Chondrocyte (in vitro differentiated cells): ENCODE measurements at places on chromosomes 4 and X. TPM values are rescaled to one million over a fixed set of nuclear protein-coding genes. Genes with fewer than 3 reads are reported as not detected.

DNA sequence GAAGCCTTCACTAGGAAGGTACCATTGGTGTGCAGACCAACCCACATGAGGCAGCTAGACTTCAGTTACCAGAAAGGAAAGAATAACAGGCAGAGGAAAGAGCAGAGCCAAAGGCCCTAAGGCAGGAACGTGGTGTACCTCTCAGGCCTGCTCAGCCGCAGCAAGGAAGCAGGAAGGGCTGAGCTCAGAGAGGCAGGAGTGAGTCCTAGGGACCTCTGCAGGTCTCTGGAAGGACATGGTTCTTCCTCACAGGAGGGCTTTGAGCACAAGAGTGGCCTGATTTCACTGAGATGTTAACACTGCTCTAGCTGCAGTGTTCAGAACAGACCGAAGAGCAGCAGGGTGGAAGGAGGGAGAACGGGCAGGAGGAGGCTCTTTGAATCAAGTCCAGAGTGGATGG lies 124.6 kb downstream of the DCHS2 start:
- no peak for DNase-seq
- no peak overlapping the region for H3K4me3 ChIP-seq
- H3K36me3 ChIP-seq: no peaks in the 10 kb centered on the region
- peaks cover 36% of the 10 kb centered on the region for H3K27me3 ChIP-seq

DNA sequence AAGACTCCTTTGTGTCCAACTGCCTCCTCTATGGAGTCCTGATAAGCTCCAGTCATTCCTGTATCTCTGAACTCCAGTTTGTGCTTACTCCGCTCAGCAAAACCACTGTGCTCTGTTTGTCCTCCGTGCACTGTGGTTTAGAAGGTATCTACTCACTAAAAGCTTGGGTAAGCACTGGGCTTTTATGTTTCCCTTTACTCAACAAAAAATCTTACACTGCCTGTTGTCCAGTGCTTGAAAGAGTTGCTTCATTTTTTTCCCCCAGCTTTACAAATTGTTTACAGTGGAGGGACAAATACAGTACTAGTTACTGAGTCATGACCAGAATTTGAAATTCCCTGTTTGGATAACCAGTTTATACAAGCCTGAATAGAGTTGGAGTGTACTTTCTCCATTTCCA lies 545.3 kb upstream of the FAT1 start:
- no peaks in the 10 kb centered on the region for H3K27me3 ChIP-seq
- H3K4me3 ChIP-seq: no peak overlapping the region
- peaks cover 5% of the 10 kb centered on the region for H3K4me1 ChIP-seq
- no peak for DNase-seq
- no peak overlapping the region for H3K27ac ChIP-seq

Gene POU3F4
- total RNA-seq: not detected in 3 replicates

Gene FOXR2
- not detected in 3 replicates for total RNA-seq

Gene TEX11
- not detected in 3 replicates for total RNA-seq

Gene CCDC120
- total RNA-seq: 6.9 to 7.7 TPM (median 7.3 TPM) in 3 replicates
